ENCODE measurements at places on chromosomes 12 and 14.

DNA sequence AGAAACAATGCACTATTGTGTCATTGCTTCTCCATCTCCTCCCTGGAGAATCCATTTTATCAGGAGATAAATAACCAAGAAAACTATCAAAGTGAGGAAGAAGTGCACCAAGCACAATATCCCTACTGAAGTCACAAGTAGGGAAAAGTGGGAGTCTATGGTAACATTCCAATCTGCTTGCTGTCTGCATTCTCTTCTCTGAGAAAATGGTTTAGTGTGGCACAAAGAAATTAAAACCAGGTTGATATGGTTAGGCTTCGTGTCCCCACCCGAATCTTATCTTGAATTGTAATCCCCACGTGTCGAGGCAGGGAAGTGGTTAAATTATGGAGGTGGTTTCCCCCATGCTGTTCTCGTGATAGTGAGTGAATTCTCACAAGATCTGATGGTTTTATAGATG is 209.7 kb downstream of the PRKD1 start:
- no peak for DNase-seq

DNA sequence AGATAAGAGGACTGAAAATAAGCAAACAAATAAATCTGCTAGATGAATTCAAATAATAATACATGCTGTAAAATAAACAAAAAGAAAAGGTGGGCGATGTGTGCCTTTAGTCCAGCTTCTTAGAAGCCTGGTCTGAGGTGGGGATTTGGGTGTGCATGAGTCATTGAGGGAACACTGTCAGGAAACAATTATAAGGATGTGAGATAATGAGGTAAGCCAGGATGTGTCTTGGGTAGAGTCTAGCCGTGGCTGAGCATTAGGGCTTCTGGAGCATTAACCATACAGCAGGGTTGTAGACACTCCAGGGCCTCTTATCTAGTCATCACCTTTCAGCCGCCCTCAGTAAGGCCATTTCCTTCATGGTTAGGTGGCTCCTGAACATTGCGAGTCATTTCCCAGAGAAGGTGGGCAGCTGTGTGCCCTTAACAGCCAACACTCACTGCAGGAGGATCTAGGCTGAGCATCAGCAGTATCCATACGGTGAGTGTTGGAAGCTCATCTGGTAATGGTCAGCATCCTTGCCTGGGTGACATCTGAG is 405.6 kb downstream of the GLT1D1 start:
- peak; percentile 6 for DNase-seq

GRCh38 chr12:48379794-48380193 is 29.1 kb upstream of the ZNF641 start:
- DNase-seq, result no peak

- DNase-seq, result no peak
Measured at GRCh38 chr12:116731801-116732200, 6.1 kb downstream of the SPRING1 start.

- no peak for DNase-seq
Measured at GRCh38 chr12:119835068-119835467, 42.1 kb downstream of the CIT start.

GRCh38 chr12:128004383-128004938 is 262.5 kb upstream of the TMEM132C start:
- DNase-seq, result no peak

DNA sequence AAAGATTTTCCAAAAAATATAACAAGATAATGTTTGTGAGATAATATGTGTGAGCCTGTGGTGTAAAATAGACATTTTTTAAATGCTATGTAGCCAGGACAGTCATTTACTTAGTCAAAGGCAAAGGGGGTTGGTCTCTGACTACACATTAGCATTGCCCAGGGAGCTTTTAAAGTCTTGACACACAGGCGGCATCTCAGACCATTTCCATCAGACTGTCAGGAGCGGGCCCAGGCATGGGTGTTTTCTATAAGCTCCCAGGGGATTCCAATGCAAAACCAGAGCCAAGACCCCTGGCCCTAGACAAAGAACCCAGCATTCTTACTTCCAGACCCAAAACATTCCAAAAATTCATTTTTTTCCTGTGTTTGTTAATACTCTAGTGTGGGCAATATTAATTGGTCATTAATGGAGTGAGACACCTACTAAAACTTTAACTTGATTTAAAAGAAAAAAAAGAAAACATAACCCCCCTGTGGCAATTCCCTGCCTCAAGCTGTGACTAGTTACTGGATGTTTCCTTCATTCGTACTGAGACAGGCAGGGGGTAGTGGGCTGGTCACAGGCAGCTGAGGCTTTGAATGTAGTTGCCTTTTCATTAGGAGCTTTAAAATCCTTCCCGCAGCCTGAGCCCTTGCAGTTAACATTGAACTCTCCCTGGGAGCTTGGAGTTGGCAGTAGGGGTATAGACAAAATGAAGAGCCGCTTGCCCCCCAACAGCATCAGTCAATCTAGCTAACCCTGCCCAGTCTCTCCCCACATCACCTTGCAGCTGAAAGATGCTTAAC is 103.7 kb downstream of the CMKLR1 start:
- no peak for DNase-seq

DNA sequence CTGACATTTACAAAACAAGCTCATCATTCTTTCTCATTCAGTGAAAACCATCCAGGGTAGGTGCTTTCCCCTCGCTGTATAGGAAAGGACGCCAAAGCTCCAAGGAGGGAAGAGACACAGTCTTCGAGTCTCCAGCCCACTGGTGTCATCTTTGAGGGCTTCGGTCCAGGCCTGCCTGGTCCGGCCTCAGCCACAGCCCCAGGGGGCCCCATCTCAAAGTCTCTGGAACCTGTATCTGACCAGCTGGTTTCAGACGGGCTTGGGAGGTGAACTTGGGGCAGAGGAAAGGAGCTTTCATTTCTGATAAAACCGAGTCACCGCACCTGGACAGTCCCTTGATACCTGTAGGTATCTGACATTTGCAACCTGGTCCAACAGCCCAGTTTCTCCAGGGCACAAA is 229.5 kb upstream of the RTL1 start:
- no peak for DNase-seq

GRCh38 chr14:104933746-104934733 is 9.4 kb downstream of the PLD4 start:
- no peak for DNase-seq

- no peak for DNase-seq
Measured at GRCh38 chr14:56185992-56186391, 67.8 kb downstream of the PELI2 start.

- peak; percentile 92 for DNase-seq
Measured at GRCh38 chr12:76878899-76879709, at the start of gene CSRP2. Gene CSRP2, minus strand, starts transcription at chr12:76879019. Its CDS starts 12,759 bp downstream, at chr12:76866260.
